Kidney capillary endothelial cell (primary cell): ENCODE measurements at places on chromosomes 7 and 10.

DNA sequence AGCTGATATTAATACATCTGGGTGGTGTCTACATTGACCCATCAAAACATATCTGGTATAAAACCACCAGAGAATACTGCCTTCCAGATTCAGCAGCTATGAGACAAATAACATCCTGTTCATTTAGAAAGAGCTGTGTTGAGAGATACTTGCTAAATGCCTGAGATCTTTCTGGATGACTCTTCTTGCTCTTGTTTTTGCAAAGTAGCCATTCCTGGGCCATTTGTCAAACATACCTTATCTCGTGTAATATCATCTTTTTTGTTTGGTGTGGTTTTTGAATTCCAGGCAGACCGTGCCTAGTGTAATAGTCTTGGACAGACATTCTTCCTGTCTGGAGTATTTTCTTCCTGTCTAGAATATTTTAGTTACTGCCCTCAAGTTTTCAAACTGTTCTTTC lies 74.7 kb upstream of the PRR15 start:
- DNase-seq = peak; percentile 36

- no peak for DNase-seq
Observed at GRCh38 chr7:270351-270983, 19.5 kb upstream of the FOXL3 start.

- no peak for DNase-seq
Observed at GRCh38 chr7:129617178-129617577, 5.7 kb downstream of the NRF1 start.

DNA sequence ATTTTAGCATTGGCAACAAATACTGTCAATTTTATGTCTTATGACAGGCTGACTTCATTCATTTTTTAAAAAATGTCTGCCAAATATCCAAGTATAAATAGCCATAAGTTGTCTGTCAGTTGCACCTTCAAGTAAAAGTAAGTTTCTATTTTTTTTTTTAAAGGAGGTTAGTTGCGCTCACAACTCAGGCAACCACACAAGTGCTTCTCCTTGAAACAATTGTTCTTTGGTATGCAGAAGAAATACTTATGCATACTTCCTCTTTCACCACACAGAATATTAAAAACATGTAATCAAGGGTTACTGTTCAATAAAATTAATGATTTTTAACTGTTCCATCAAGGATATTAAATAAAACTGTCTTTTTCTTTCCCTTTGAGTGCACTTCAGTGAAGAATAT lies 97.9 kb downstream of the RTKN2 start:
- DNase-seq = no peak

DNA sequence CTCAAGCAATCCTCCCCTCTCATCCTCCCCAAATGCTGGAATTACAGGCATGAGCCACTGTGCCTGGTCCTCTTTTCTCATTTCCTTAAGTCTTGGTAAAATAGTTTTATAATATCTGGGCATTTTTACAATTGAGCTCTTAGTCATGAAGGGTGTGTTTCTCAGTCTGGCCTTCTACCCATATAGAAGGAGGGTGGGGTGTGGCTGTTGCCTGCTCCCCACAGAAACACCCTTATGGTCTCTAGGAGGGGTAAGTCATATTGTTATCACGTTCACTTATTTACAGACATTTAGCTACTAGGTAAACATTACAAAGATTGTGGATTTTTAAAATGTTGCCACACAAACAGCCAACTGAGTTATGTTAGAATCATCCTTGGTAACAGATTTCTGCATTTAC lies 6.7 kb upstream of the OTUD1 start:
- no peak for DNase-seq

GRCh38 chr7:78412216-78412858 lies 613.8 kb downstream of the PHTF2 start:
- no peak for DNase-seq

- no peak for DNase-seq
Observed at GRCh38 chr10:1157615-1157933, 101.4 kb downstream of the WDR37 start.

GRCh38 chr7:27110186-27111031 lies 7.9 kb upstream of the HOXA2 start:
- no peak for DNase-seq

DNA sequence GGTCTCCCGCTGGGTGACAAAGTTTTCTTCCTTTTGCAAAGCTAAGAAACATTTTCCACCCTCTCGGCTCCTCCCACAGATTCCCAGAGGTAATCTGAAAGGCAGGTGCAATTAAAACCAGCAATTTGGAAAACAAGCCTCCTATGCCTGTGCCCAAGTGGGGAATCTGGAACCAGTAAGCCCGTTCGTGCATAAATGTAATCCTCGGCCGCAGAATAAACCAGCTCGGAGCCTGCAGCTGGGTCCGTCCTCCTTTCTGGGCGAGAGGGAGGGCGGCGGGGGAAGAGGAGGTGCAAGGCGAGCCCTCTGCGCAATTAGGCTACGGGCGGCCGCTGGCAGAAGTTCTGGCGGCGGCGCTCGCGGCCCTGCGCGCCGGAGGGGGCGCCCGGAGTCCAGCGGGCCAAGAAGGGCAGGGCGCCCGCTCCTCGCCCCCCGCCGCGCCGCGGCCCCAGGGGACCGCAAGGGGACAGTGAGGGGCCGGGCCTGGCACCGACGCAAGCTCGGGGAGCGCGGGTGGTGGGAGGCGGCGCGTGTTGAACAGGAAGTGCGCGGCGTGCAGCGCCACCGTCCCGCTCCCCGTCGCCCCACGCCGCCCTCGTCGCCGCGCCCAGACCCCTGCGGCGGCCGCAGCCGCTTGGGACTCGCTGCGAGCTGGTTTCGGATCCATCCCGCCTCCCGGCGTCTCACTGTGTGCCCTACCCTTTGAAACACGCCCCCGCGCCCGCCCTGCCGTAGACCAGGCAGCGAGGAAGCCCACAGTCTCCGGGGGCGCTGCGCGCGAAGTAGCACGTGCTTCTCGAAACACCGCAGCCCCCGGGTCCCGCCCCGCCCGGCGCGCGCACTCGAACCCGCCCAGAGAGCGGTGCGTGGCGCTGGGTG lies at the start of gene PRKAG2:
PRKAG2 (minus strand) TSS at position 217 of the 879 bp plus-strand sequence. CDS start 495 bp downstream, outside the sequence.
- no peak for DNase-seq

DNA sequence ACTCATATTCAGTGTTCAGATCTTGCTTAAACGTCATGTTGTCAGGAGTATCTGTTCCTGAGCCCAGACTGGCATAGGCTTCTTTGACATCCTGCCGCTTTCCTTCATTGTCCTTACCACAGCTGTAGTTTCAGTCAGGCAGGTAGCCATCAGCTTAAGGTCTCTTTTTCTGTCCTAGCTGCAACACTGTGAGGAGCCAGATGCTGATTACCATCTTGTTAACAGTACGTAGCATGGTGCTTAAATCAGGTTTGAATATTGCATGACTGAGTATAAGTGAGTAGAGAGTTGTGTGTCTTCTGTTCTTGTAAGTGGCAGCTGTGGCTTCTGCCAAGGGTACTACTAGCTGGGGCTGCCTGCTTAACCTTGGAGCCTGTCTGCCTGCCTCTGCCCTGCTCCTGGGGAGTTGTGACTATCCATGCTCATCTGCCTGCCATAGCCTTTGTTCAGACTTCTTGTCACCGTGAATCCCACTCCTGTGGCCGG lies 92.6 kb downstream of the MAPK8 start:
- no peak for DNase-seq

- DNase-seq = no peak
Observed at GRCh38 chr10:93945819-93946218, 47.9 kb upstream of the PLCE1 start.
